ENCODE measurements at places on chromosomes 1 and 21.
A peak's percentile ranks its signal among the peaks of the same experiment; 100 is the strongest.

DNA sequence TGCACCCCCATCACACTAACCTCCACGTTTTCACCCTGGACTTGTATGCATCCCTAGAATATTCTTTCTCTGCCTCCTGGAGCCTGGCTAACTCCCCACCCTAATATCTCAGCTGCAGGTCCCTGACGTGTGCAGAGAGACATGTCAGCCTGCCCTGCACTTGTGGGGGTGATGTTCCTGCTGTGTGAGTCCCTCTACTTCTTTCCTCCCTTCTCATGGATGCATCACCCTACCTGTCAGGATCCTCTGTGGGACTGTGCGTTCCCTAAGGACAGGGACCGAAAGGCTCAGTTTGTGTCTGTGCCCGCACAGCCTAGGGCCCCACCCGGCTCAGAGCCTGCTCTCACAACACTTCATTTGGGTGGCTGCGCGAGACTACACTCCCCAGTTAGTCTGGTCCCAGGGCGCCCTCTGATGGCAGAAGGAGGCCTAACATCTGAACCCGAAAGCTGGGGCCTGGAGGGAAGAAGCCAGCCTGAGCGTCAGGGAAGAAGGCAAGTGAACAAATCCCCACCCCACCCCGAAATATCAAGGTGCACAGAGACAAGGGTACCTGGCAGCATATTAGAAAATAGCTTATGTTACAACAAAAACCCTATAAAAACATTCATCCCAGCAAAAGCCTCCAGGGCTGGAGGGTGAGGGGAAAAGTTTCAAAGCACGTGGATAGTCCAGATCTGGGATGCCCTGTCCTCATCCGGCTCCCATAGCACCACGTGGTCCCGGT, 3.7 kb downstream of the CD52 start:
- peak; percentile 91 for DNase-seq

DNA sequence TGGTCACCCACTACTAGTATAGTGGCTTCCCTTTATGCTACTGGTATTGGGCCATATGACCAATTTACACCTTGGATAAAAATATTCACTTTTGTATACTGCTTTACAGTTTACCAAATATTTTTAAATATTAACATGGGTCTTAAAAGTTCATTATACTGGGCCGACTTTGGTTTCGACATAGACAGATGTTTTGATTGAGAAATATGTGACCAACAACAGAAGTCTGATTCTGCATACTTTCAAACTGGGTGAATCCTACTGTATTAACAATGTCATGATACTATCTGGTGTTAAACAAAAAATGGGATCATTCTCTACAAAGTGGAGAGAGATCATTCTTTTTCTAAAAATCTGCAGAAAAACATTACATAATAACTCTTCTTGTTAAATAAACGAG, 134.8 kb downstream of the AKT3 start:
- no peak for DNase-seq

DNA sequence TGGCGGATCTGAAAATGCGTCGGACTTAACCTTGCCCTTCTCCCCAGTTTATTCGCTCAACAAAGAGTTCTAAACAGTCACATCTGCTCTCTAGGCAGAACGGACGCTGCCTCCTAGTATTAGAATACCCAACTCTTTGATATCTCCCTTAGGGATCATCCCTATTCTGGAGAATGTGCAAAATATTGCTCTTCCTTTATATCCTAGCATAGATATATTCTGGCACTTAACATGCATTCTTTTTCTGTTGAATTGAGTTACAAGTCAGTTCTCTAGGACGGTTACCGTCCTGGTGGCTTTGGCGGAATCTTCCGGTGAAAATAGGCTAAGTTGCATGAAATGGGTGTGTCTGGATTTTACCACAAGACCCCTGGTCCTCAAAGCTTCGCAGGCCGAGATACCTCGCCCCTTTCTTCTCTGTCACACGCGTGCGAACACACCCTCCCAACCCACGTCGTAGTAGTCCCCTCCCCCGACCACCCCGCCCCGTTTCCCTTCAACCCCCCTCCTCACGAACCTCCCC, 501 bp upstream of the DNAJC6 start:
- no peak for DNase-seq

DNA sequence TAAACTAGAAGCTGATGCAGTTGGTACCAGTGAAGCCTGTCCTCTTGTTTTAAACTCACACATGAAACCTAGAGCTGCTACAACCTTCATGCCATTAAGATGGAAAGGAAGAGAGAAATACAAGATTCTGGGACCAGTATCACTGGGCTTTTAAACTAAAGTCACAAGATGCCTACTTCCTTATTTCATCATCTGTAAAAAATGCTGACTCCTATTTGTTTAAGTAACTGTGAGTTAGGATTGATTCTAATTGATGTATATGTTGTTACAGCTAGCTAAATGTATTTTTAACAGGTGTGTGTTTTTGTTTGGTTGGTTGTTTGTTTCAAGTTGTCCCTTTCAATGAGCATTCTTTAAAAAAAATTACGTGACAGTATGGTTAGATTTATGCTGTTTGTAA, 833.3 kb upstream of the PRMT6 start:
- no peak for DNase-seq

DNA sequence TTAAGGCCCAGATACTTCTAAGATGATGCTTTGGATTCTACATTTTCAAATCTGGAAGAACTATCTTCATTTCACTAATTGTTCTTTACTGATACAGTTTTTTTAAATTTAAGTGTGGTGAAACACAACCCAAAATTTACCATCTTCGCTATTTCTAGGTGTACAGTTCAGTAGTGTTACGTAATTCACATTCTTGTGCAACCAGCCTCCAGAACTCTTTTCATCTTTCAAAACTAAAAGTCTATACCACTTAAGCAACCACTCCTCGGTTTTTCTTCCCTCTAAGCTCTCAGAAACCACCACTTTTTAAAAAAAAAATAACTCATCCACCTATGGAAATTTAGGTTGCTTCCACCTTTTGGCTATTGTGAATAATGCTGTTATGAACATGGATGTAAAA, 220.7 kb downstream of the PDE4B start:
- DNase-seq: no peak

GRCh38 chr1:66119148-66119547, 326.5 kb downstream of the PDE4B start:
- DNase-seq: no peak

DNA sequence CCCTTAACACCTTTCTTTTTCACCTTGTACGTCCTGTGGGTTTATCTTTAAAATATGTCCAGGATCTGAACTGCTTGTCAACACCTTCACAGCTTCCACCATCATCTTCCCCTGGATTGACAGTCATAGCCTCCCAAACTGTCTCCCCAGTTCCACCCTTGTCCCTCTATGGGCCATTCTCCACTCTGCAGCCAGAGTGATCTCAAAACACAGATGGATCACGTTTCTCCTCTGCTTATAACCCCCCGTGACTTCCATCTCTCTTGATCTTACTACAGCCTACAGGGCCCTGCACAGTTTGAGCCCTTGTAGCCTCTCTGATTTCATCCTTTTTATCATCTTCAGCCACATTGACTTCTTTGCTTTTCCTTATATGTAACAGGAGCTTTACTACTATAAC, 4.3 kb downstream of the INSRR start:
- no peak for DNase-seq

All from stimulated activated CD8-positive, alpha-beta memory T cell treated with anti-CD3 and anti-CD28 coated beads, Interleukin-15, amount 100 ng/mL, for 4 hours (primary cell).